ENCODE measurements at places on chromosomes 4 and X. TPM values are rescaled to one million over a fixed set of nuclear protein-coding genes. Genes with fewer than 3 reads are reported as not detected.

SHISA3 gene
- total RNA-seq = 13.9 TPM

NLGN3 gene
- 0.99 TPM for total RNA-seq

KCNE5 gene
- not detected for total RNA-seq

PABPC4L gene
- total RNA-seq = 1.8 TPM

DMRTC1B gene
- total RNA-seq = not detected

UCHL1 gene
- total RNA-seq = 91.3 TPM

ADGRG4 gene
- total RNA-seq = not detected

UNC5C gene
- 3.1 TPM for total RNA-seq

SSX2B gene
- not detected for total RNA-seq

F8A2 gene
- total RNA-seq = 6.4 TPM

BMPR1B gene
- total RNA-seq = 2.2 TPM

FRYL gene
- 44.9 TPM for total RNA-seq

RBM10 gene
- total RNA-seq = 17.1 TPM

Measured in sigmoid colon (tissue), 7 donors.